Activated CD8-positive, alpha-beta memory T cell treated with anti-CD3 and anti-CD28 coated beads, Interleukin-2, amount 10 ng/mL, durations not matched to agents 7 days and 5 days (primary cell): ENCODE measurements at places on chromosomes 13 and 19. TPM values are rescaled to one million over a fixed set of nuclear protein-coding genes. Genes with fewer than 3 reads are reported as not detected.

GRCh38 chr13:28120317-28120716 lies 18.0 kb upstream of the PAN3 start:
- H3K27me3 ChIP-seq = peaks cover 10% of the 10 kb centered on the region
- DNase-seq = no peak
- H3K27ac ChIP-seq = no peak overlapping the region
- H3K36me3 ChIP-seq = no peaks in the 10 kb centered on the region
- H3K4me3 ChIP-seq = no peak overlapping the region

KIR2DL3 gene
- total RNA-seq = 0.30 TPM

ZNF441 gene
- 9.4 TPM for total RNA-seq

DNA sequence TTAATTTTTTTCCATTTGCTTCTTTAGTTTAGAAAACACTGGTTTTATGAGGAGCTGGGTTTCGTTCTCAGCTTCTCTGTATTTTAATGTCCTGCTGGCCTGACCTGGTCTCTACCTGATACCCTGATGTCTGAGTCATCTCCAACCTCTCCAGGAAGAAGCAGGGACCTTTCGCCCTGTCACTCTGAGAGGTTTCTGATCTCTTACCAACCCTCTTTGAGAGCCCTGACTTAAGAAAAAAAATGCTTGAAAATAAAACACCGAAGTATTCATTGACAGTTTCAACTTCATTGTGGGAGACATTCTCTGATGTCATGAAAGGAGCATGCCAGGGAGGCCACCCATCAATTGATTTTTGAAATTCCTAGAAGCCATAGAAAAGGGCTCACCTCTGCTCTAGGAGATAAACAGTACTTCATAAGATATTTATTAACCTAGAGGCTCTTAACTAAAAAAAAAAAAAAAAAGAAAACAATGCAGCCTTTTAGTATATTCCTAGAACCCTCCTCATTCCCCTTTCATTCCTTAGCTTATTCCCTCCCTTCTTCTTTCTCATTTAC lies 234.8 kb downstream of the ENOX1 start:
- no peak overlapping the region for H3K27ac ChIP-seq
- DNase-seq = no peak
- H3K4me3 ChIP-seq = no peak overlapping the region

DNA sequence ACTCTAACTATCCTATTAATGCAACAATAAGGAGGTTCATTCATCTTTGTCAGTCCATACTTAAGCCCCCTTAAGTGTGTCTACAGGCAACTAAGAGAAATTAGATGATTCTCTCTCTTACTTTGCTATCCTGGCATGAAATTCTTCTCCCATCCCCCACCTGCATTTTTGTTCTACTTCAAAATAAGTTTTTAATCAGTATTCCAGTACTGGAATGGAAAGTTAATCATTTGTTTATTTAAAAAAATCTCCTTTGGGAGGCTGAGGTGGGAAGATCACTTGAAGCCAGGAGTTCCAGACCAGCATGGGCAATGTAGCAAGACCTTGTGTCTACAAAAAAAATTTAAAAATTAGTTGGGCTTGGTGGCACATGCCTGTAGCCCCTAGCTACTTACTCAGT lies 222.1 kb downstream of the MZT1 start:
- no peak overlapping the region for H3K27ac ChIP-seq
- no peaks in the 10 kb centered on the region for H3K4me1 ChIP-seq
- H3K27me3 ChIP-seq = no peaks in the 10 kb centered on the region
- no peaks in the 10 kb centered on the region for H3K36me3 ChIP-seq

DNA sequence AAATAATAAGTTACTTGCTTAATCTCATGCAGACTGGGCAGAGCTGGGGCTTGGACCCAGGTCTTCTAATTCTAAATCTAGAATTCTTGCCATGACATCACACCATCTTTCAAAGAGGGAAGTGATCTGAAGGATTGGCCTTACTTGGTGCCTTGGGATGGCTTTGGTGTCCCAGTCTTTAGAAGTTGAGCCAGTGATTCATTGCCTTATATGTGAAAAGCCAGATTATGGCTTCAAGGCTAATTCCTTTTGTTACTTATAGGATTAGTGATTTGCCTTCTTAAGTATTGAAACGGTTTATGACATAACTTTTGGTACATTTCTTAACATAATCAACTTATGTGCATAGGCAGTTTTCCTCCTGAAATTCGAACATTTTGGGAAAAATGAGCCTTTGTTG lies 14.9 kb downstream of the COG3 start:
- H3K4me3 ChIP-seq = no peak overlapping the region
- DNase-seq = no peak
- peaks cover 5% of the 10 kb centered on the region for H3K4me1 ChIP-seq
- peaks cover 43% of the 10 kb centered on the region for H3K36me3 ChIP-seq

- H3K27ac ChIP-seq = peak overlapping the region; percentile 84
- H3K4me3 ChIP-seq = peak overlapping the region; percentile 93
- H3K36me3 ChIP-seq = peaks cover 22% of the 10 kb centered on the region
- H3K4me1 ChIP-seq = peaks cover 12% of the 10 kb centered on the region
Observed at GRCh38 chr19:11598103-11598483, 810 bp downstream of the ZNF627 start.

KLK4 gene
- not detected for total RNA-seq

- no peak overlapping the region for H3K27ac ChIP-seq
- H3K36me3 ChIP-seq = no peaks in the 10 kb centered on the region
- H3K4me1 ChIP-seq = no peaks in the 10 kb centered on the region
- no peak for DNase-seq
- H3K4me3 ChIP-seq = no peak overlapping the region
Observed at GRCh38 chr13:67776151-67776550, 546.0 kb upstream of the PCDH9 start.

DNA sequence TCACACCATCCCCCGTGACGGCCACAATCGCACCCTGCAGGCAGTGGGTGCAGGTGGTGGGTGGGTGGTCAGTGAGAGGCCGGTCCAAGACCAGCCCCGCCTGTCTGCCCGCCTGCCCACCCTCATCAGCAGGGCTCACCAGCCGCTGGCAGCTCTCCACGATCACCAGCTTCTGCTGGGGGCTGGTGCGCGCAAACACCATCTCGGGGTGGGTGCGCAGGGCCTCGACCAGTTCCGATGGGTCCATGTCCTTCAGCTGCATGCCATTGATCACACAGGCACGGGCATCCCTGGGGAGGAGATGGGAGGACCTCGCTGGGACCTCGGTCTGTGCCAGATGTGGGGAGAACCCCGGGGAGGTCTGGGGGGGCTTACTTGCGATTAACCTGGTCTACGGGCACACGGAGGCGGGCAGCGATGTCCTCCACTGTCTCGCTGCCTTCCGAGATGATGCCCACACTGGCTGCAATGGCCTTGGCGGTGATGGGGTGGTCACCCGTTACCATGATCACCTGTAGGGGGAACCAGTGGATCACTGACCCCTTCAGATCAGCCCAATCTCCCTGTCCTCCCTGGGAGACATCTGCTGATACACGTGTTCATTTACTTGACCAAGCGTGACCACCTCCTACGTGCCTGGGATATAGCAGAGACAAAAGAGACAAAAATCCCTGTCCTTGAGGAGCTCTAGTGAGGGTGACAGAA lies 8.0 kb downstream of the ATP4A start:
- H3K27me3 ChIP-seq = peaks cover 21% of the 10 kb centered on the region

DNA sequence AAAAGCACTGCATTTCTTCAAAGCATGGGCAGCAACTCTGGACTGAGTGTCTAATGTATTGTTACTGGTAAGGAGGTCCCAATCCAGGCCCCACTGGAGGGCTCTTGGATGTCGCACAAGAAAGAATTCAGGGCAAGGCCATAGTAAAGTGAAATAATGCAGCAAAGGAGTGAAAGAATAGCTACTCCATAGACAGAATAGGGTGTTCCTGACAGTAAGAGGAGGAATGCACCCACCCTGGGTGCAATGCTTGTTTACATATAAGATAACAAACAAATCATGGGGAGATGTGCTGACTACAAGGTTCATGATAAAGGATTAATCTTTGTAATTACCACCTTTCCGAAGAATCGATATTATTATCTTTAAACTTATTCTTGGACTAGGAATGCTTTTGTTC lies 58.8 kb upstream of the ABCC4 start:
- H3K36me3 ChIP-seq = peaks cover 2% of the 10 kb centered on the region
- no peaks in the 10 kb centered on the region for H3K4me1 ChIP-seq
- DNase-seq = no peak
- H3K27me3 ChIP-seq = no peaks in the 10 kb centered on the region
- H3K27ac ChIP-seq = no peak overlapping the region

SIGLEC12 gene
- total RNA-seq = 0.98 TPM

CD33 gene
- 0.96 TPM for total RNA-seq

DNA sequence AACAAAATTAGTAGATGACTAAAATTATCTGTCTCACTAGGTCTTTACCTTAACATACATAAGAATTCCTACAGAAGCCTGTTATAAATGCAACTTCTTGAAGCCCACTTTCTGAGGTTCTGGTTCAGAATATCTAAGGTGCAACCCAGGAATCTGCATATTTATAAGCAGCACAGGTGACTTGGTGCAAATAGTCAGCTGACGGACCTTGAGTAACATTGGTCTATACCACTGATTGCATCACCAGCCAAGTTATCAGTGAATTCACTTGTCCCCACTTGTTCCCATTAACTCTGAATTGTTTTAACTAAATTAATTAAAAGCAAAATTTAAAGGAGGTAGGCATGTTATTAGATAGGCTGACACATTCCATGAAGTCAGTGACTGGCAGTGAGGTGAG lies 109.9 kb downstream of the FRY start:
- no peak for DNase-seq
- H3K27ac ChIP-seq = no peak overlapping the region
- no peaks in the 10 kb centered on the region for H3K36me3 ChIP-seq
- peaks cover 8% of the 10 kb centered on the region for H3K27me3 ChIP-seq
- no peak overlapping the region for H3K4me3 ChIP-seq

RNF225 gene
- total RNA-seq = 0.61 TPM

TEAD2 gene
- not detected for total RNA-seq

- no peak overlapping the region for H3K4me3 ChIP-seq
- H3K27ac ChIP-seq = no peak overlapping the region
- peaks cover 4% of the 10 kb centered on the region for H3K36me3 ChIP-seq
- peaks cover 50% of the 10 kb centered on the region for H3K4me1 ChIP-seq
- no peaks in the 10 kb centered on the region for H3K27me3 ChIP-seq
Observed at GRCh38 chr13:22077205-22077683, 406.4 kb downstream of the FGF9 start.

SPPL2B gene
- total RNA-seq = 63.2 TPM

DNA sequence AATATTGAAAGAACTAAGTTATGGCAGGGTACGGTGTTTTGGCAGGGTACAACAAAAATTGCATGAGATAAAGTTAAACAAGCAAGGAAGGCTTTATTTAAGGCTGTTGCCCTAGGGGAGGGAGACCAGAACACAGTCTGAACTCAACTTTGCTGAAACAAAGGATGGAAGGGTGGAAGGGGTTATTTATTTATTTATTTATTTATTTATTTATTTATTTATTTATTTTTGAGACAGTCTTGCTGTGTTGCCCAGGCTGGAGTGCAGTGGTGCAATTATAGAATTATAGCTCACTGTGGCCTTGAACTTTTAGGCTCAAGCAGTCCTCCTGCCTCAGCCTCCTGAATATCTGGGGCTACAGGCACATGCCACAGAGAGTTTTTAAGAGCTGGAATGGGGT lies 75.9 kb downstream of the HS6ST3 start:
- no peak overlapping the region for H3K27ac ChIP-seq
- no peaks in the 10 kb centered on the region for H3K27me3 ChIP-seq
- no peak for DNase-seq

GRCh38 chr13:98033277-98034247 lies 80.1 kb downstream of the IPO5 start:
- H3K36me3 ChIP-seq = no peaks in the 10 kb centered on the region
- no peak for DNase-seq
- H3K27ac ChIP-seq = no peak overlapping the region
- no peaks in the 10 kb centered on the region for H3K27me3 ChIP-seq
- H3K4me3 ChIP-seq = no peak overlapping the region
- H3K4me1 ChIP-seq = no peaks in the 10 kb centered on the region

DNA sequence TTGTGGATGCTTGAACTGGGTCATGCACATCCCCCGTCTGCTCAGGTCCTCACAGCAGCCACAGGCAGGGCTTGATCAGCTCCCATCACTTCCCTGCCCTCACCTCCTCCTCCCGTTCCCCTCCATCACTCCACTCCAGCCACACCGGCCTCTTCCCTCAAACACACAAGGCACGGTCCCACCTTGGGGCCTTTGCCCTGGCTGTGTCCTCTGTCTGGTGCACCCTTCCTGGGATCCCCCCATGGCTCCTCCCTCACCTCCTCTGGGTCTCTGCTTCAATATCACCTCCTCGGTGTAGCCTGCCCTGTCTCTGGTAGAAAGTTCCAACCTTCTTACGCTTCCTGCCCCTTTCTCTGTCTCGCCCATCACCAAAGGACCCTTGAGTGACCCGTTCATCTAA lies 16.0 kb downstream of the GTPBP3 start:
- H3K27ac ChIP-seq = no peak overlapping the region
- no peaks in the 10 kb centered on the region for H3K36me3 ChIP-seq
- DNase-seq = no peak
- peaks cover 28% of the 10 kb centered on the region for H3K27me3 ChIP-seq
- peaks cover 16% of the 10 kb centered on the region for H3K4me1 ChIP-seq

DNA sequence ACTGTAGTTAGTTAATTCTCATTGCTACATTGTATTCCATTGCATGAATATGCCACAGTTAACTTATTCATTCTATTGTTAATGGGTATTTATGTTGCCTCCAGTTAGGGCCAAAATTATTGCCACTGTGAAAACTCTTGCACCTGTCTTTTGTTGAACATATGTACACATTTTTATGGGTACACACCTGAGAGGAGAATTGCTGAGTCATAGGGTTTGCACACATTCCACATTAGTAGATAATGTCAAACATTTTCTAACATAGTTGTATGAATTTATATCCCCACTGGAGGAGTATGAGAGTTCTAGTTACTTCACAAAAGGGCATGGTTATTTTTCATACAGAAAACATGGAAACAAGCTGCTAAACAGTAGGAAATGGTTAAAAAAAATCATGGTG lies 338.4 kb downstream of the FOXO1 start:
- H3K27ac ChIP-seq = no peak overlapping the region
- no peak overlapping the region for H3K4me3 ChIP-seq
- peaks cover 8% of the 10 kb centered on the region for H3K36me3 ChIP-seq
- H3K27me3 ChIP-seq = no peaks in the 10 kb centered on the region
- peaks cover 6% of the 10 kb centered on the region for H3K4me1 ChIP-seq

GRK1 gene
- total RNA-seq = not detected

ZNF534 gene
- total RNA-seq = not detected

DNA sequence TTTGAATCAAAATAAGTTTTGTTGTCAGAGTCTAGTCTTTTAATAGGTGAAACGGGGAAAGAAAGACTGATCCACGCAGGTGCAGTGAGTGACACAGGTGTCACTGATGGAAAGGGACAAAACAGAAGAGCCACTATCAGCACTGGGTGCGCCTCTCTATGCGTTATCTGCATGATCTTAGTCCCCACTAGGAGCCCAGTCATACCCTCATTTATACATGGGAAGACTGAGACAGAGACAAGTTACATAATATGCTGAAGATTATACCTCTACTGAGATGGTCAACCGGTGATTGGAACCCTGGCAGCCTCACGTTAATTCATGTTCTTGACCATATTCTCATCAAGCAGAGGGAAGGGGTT lies 3.4 kb downstream of the LRCH1 start:
- no peak overlapping the region for H3K27ac ChIP-seq
- H3K4me3 ChIP-seq = no peak overlapping the region
- H3K36me3 ChIP-seq = no peaks in the 10 kb centered on the region
- peaks cover 39% of the 10 kb centered on the region for H3K4me1 ChIP-seq

CD22 gene
- 0.41 TPM for total RNA-seq
